ENCODE measurements at places on chromosomes 2 and 18. TPM values are rescaled to one million over a fixed set of nuclear protein-coding genes. Genes with fewer than 3 reads are reported as not detected.
A peak's percentile ranks its signal among the peaks of the same experiment; 100 is the strongest.

The SNED1 gene
- total RNA-seq, result 206 TPM

The GAREM2 gene
- 2.3 TPM for total RNA-seq

The FAM210A gene
- total RNA-seq, result 27.7 TPM

The SKOR2 gene
- total RNA-seq, result not detected

The ARPC2 gene
- 469 TPM for total RNA-seq

The CDCA7 gene
- 4.9 TPM for total RNA-seq

The SH3RF3 gene
- 61.7 TPM for total RNA-seq

The TCF23 gene
- not detected for total RNA-seq

The TMEM37 gene
- 4.9 TPM for total RNA-seq

The SERPINB12 gene
- total RNA-seq, result not detected

The RAB6D gene
- not detected for total RNA-seq

The RTKN gene
- 23.2 TPM for total RNA-seq

DNA sequence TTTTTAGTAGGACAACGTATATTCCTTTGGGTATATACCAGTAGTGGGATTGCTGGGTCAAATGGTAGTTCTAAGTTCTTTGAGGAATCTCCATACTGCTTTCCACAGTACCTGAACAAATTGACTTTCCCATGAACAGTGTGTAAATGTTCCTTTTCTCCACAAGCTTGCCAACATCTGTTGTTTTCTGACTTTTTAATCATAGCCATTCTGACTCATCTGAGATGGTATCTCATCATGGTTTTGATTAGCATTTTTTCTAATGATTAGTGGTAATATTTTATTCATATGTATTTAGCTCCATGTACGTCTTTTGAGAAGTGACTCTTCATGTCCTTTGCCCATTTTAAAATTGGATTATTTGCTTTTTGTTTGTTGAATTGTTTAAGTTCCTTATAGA lies 58.4 kb upstream of the CERS6 start:
- H3K4me3 ChIP-seq, result no peak overlapping the region
- no peaks in the 10 kb centered on the region for H3K36me3 ChIP-seq
- no peaks in the 10 kb centered on the region for H3K4me1 ChIP-seq
- DNase-seq, result no peak
- H3K27ac ChIP-seq, result no peak overlapping the region
- H3K27me3 ChIP-seq, result no peaks in the 10 kb centered on the region

GRCh38 chr2:138771534-138771933 lies 8.7 kb downstream of the NXPH2 start:
- H3K27ac ChIP-seq, result no peak overlapping the region
- no peaks in the 10 kb centered on the region for H3K27me3 ChIP-seq
- no peak for DNase-seq
- no peak overlapping the region for H3K4me3 ChIP-seq

DNA sequence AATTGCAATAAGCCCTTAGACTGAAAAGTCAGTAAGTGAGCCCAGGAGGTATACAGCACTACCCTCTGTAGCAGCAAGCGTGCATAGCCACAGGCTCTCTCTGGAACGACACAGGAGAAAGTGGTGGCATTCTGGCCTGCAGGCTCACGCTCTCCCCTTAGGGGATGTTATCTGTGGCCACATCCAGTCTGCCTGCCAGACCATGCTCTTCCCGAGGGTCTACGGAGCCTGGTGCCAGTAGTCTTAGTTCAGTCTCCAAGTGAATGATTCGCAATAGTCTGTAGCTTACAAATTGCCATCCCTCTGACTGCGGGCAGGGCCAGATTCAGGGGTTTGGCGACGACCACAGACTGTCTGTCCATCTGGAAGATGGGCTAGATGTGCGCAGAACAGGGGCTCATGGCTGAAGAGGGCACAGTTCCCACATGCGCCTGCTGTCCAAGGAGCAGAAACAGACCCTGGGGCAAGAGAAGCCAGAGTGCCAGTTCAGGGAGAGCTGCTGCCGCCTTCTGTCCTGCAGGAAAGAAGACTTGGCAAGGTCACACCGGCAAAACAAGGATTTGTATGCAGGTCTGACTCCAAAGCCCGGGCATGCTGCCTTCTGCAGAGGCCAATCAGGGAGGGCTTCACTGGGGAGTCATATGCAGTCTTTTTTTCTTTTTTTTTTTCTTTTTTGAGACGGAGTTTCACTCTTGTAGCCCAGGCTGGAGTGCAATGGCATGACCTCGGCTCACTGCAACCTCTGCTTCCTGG lies 3.5 kb upstream of the KLF11 start:
- no peak for DNase-seq
- no peaks in the 10 kb centered on the region for H3K36me3 ChIP-seq
- peak overlapping the region; percentile 33 for H3K4me3 ChIP-seq

- H3K27me3 ChIP-seq, result no peaks in the 10 kb centered on the region
- H3K27ac ChIP-seq, result no peak overlapping the region
These were observed 229.7 kb downstream of the ANKRD36B start for GRCh38 chr2:97359861-97360584.

DNA sequence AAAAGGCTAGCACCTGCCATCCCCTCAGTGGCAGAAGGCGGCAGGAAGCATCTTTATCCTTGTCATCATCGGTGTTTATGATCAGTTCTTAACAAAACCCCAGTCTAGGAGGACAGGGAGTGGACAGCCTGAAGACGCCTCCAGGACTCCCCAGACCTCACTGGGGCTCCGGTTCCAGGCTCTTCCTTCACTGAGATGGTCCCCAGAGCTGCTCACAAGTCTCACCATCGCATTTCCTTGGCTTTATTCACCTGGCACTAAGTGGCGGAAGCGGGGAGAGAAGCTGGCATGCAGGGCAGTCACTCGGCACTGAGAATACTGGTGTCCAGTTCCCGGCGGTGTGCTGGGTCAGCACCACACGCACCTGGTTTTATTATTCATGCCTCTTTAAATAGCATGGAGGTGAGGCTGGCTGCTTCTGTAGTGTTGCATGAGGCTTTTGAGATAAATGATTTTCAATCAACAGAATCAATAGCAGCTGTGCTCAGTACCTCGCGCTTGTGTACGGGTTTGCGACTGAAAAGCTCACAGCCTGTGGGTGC lies 68.7 kb downstream of the CABLES1 start:
- no peaks in the 10 kb centered on the region for H3K4me1 ChIP-seq
- no peak for DNase-seq
- peak overlapping the region; percentile 74 for H3K27ac ChIP-seq
- H3K27me3 ChIP-seq, result no peaks in the 10 kb centered on the region
- H3K36me3 ChIP-seq, result no peaks in the 10 kb centered on the region

DNA sequence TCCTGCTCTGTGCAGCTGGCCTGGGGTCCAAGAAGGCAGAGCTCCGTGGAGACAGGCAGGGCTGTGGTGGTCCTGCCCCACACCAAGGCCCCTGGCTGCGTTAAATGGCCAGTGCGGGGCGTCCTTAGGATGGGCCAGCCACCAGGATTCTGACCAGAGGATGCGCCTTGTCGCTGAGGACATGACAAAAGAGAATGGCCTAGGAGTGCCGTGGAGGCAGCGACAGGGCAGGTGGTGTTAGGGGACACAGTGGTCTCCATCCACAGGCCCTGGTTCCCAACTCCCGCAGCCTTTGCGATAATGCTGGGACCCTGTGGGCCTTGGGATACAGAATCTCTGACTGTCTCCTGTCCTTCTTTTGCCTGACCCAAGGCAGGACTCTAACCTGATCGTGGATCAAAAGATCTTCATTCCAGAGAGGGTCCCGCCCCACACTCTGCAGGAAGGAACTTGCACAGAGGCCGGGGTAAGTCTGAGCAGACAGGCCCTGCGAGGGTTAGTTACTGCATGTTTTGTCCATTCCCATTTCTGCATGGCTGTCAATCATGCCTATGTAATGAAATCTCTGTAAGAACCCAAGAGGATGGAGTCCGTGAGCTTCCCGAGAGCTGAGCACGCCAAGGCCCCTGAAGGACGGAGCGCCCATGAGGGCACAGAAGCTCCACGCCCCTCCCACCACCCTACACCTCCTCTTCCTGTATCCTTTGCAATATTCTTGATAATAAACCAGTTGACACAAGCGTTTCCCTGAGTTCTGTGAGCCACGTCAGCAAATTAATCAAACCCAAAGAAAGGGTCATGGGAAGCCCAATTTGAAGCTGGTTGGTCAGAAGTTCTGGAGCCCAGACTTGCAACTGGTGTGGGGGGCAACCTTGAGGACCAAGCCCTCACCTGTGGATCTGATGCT lies 251.5 kb upstream of the SALL3 start:
- DNase-seq, result no peak
- H3K4me3 ChIP-seq, result no peak overlapping the region
- no peaks in the 10 kb centered on the region for H3K4me1 ChIP-seq
- no peaks in the 10 kb centered on the region for H3K36me3 ChIP-seq
- no peaks in the 10 kb centered on the region for H3K27me3 ChIP-seq

DNA sequence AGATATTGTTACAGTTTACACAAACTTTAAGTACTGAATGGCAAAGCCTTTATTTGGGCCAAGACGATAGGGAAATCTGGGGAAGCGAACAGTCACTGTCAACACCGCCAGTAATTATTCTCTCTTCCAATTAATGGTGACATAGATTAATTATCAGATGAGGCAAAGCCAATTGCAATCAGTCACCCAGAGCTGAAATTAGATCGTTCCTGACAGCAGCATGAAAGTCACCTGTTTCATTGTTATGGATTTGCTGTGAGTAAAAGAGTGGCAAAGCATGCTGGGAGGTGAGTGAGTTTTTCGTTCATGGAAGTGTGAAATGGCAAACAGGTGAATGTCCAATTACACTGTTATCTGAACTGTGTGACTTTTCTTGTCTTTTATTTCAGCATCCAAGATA lies 164.8 kb upstream of the KLHL14 start:
- no peak overlapping the region for H3K4me3 ChIP-seq
- H3K27me3 ChIP-seq, result no peaks in the 10 kb centered on the region
- H3K4me1 ChIP-seq, result no peaks in the 10 kb centered on the region
- H3K27ac ChIP-seq, result no peak overlapping the region
- DNase-seq, result no peak
- H3K36me3 ChIP-seq, result no peaks in the 10 kb centered on the region

- DNase-seq, result no peak
- H3K4me1 ChIP-seq, result no peaks in the 10 kb centered on the region
- H3K27ac ChIP-seq, result no peak overlapping the region
- H3K27me3 ChIP-seq, result no peaks in the 10 kb centered on the region
These were observed 30.9 kb downstream of the MREG start for GRCh38 chr2:215982465-215982875.

DNA sequence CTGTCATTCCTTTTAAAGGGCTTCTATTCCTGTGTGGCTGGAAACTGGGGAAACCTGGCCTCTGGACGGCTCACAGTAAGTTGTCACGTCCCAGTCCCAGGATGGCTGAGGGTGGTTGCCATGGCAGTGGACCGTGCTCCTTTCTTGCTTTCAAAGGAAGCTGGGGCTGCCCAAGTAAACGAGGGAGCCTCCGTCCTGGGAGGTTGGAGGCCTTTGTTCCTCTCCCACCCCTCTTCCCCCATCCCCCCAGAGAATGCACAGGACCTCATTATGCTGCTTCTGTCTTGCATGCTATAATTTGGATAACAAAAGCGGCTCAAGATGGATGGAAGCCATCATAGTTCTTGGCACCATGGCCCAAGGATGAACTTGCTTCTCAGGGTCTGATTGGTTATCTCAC lies 325.5 kb upstream of the HS6ST1 start:
- no peak for DNase-seq
- H3K36me3 ChIP-seq, result no peaks in the 10 kb centered on the region
- no peaks in the 10 kb centered on the region for H3K27me3 ChIP-seq
- no peak overlapping the region for H3K27ac ChIP-seq

- H3K27ac ChIP-seq, result no peak overlapping the region
- H3K4me3 ChIP-seq, result no peak overlapping the region
- H3K27me3 ChIP-seq, result no peaks in the 10 kb centered on the region
- H3K36me3 ChIP-seq, result peaks cover 22% of the 10 kb centered on the region
These were observed 6.7 kb downstream of the WDCP start for GRCh38 chr2:24040511-24040910.

DNA sequence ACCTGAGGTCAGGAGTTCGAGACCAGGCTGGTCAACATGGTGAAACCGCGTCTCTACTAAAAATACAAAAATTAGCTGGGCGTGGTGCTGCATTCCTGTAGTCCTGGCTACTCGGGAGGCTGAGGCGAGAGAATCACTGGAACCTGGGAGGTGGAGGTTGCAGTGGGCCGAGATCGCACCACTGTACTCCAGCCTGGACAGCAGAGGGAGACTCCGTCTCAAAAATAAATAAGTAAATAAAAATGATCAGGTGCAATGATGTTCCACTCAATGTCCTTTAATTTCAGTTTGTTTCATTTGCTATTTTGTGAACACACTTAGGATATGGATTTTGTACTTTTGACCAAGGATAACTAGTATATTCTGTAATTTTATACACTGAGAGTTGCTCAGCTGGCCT lies 9.3 kb downstream of the HADHA start:
- H3K4me3 ChIP-seq, result no peak overlapping the region
- H3K36me3 ChIP-seq, result peaks cover 70% of the 10 kb centered on the region
- no peak overlapping the region for H3K27ac ChIP-seq
- no peak for DNase-seq

DNA sequence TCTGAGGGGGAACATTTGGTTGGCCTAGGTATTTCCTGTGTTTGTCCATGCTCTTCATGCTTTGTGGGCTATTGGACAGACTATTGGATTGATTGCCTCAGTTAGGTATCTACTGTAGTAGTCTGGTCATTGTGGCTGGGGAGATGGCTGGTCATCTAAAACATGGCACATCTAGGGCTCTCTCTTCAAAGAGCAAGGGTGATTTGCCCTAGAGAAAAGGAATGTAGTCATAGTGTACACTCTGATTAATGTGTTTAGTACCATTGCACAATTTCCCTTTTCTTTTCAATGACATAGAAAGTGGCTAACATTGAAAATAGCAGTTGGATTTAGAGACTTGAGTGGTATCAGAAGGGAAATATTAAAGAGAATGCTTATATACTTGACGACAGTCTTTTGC lies 114.3 kb downstream of the LCLAT1 start:
- no peak overlapping the region for H3K27ac ChIP-seq
- peaks cover 4% of the 10 kb centered on the region for H3K36me3 ChIP-seq
- DNase-seq, result no peak
- H3K4me3 ChIP-seq, result no peak overlapping the region
- H3K4me1 ChIP-seq, result peaks cover 10% of the 10 kb centered on the region

DNA sequence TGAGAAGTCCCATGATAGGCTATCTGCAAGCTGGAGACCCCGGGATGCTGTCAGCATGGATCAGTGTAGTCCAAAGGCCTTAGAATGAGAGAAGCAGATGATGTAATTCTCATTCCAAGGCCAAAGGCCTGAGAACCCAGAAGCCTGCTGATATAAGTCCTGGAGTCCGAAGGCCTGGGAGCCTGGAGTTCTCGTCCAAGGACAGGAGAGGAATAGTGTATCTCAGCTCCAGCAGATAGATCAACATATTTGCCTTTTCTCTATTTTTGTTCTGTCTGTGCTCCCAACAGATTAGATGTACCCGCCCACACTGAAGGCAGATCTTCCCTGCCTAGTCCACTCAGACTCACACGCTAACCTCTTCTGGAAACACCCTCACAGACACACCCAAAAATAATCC lies 454.9 kb upstream of the CHAC2 start:
- H3K27me3 ChIP-seq, result no peaks in the 10 kb centered on the region
- DNase-seq, result no peak

Data from thoracic aorta (tissue), 2 donors.